ENCODE measurements at places on chromosomes 3 and 15.

- DNase-seq = no peak
Measured at GRCh38 chr3:100893108-100893507, 100.1 kb downstream of the ABI3BP start.

DNA sequence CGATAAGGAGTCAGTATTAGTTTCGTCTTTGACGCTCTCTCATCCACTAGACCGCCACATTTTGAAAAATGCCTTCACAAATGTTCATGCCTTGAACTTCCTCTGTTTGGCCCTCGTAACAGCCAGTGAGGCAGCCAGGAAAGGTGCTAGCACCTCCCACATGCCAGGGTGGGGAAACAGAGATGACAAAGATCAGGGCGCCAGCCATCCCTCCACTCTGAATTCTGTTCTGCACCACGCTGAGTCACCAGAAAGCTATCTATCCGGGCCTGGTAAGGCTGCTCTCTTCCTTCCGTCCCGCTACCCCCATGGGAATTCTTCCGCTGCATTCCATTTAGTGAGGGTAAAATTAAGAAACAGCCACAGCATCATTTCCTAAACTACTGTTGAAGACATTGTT lies 31.3 kb upstream of the BCL2L10 start:
- peak; percentile 79 for DNase-seq

DNA sequence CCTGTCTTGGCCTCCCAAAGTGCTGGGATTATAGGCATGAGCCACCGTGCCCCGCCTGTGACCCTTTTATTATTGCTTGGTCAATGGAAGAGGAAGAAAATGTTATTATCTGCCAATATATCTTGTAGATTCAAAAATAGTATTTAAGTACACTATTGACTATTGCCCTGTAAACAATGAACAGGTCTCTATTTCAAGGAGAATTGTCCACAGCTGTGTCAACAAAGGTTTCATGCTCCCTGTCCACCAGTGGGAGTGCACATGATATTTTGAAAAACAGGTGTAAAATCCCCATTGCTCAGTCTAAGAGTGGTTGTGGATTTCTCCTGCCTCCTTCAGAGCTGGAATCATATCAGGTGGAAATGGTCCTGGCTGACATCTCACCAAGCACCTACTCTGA lies 36.5 kb upstream of the IGF1R start:
- no peak for DNase-seq

GRCh38 chr15:56967336-56967735 lies 48.9 kb downstream of the TCF12 start:
- no peak for DNase-seq

GRCh38 chr3:160784853-160785252 lies 28.8 kb downstream of the PPM1L start:
- no peak for DNase-seq

DNA sequence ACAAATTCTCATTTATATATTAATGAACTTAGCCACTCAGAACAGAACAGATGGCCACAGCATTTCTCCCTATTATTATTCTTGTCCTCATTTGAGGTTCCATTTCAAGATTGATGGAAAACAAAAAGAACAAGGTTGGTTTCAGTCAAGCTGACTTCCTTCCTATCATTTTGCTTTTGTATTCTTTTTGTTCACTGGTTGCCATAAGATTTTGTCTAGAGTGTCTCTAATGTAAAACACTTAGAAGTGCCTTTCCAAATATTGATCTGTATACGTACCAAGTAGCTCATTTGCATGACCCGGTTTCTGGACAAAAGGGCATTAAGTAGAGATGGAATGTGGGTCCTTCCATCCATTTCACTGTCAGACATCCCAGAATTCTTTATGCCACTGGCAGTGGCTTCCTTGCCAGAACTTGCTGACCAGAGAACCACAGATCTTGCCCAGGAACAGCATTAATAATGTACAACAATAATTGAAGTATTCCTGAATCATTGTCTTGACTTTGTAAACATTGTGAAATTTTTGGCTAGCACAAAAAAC lies 63.8 kb downstream of the PEX5L start:
- DNase-seq = no peak

DNA sequence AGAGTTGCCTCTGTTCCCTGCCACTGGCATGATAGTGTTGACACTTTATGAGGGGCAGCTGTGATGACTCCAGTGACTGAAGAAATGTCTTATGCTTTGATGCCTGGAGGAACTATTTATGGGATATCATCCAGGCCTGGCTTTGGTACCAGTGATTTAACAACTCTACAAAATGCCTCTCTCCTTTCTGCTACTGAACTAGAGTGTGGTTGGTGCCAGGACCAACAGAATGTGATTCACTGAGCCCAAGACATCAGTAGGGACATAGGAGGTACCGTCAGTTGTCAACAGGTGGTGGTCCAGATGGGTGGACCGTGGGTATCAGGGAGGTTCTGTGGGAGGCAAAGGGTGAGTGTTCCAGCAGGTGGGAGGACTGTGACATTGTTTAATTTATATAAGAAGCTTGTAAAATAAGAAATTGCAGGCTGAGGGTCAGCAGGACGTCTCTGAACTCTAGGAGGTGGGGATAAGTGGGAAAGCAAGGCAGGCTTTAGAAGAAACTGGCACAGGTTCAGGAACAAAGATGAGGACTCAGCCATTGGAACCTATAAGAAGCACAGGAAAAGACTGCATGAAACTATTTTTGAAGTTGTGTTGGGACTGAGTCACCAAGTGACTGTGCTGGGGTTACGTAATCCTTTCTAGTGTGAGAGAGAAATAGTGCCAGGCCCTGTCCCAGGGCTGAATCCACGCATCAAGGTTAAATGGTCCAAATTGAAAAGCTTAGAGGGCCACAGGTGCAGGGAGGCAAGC lies 28.5 kb upstream of the SLC7A14 start:
- DNase-seq = peak; percentile 65

GRCh38 chr3:33006081-33006480 lies 54.6 kb downstream of the CCR4 start:
- DNase-seq = no peak

GRCh38 chr15:39468331-39468730 lies 112.5 kb upstream of the THBS1 start:
- no peak for DNase-seq

DNA sequence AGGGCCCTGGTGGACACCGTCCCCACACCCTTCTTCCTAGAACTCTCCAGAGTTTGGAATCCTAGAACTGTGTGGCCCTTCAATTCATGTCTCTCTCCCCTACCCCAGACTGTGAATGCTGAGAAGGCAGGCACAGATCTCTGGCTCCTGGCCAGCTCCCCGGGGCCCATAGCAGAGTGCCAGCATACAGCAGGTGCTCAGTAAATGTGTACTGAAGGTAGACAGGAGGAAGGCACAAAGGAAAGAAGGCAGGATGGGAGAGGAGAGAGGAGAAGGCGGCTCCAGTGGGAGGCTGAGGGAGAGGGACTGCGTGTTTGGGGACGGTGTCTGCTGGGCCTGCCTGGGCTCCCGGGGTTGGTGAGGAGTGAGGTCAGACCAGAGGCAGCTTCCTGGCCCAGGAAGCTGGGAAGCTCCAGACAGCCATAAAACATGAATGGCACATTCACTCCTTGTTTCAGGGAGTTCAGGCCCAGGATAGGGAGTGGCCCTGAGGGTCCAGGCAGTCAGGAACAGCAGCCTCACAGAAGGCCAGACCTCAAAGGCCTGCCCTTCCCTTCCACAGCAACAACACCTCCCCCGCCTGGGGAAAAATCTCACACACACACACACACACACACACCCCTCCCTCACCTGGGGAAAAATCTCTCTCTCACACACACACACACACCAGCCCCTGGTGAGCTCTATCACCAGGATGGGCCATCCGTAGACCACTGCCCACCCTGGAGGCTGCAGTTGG lies 137.1 kb upstream of the PRR20G start:
- no peak for DNase-seq

- DNase-seq = peak; percentile 16
Measured at GRCh38 chr3:172848910-172849309, 98.4 kb downstream of the ECT2 start.

DNA sequence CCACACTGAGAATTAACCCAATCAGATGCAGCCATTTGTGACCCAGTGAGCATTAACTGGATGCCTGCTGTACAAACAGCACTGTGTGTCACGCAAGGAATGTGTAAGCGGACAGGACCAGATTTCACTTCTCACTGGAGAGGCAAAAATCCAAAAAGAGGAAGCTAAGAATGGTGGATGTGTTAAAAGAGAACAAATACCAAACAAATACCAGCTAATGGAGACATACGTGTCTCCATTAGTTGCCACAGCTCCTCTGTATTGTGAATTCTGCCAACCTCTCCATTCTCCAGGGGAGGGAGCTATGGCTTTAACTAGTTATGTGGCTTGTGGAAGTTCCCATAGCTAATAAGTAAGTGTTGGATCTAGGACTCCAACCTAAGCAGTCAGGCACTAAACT lies 2.6 kb downstream of the LTF start:
- no peak for DNase-seq

GRCh38 chr15:45747426-45747825 lies 112.6 kb downstream of the SQOR start:
- no peak for DNase-seq

DNA sequence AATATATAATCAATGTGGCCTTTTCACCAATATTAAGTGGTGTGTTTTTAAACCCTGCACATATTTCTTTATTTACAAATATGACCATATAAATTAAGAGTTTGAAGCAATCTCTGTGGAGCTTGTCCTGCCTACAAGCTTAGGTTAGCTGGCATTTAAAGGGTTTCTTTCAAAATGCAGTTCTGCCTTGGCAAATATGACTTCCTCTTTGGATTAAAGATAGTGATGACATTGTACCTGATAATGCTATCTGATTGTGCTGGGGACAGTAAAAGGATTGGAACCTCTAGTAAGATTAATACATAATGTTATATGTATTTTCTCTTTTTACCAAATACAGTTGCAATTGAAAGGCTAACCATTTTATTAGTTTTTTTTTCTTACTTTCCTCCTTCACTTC lies 249.1 kb downstream of the OTOL1 start:
- no peak for DNase-seq

- DNase-seq = no peak
Measured at GRCh38 chr3:64983583-64984359, 296.0 kb upstream of the ADAMTS9 start.

- no peak for DNase-seq
Measured at GRCh38 chr3:121520510-121520909, 25.3 kb downstream of the POLQ start.

Data from AG04449 (cell line).